Central memory CD4-positive, alpha-beta T cell (primary cell): ENCODE measurements at places on chromosomes 2 and 18.

GRCh38 chr18:3679241-3679640 is 229.3 kb downstream of the TGIF1 start:
- no peak for DNase-seq

DNA sequence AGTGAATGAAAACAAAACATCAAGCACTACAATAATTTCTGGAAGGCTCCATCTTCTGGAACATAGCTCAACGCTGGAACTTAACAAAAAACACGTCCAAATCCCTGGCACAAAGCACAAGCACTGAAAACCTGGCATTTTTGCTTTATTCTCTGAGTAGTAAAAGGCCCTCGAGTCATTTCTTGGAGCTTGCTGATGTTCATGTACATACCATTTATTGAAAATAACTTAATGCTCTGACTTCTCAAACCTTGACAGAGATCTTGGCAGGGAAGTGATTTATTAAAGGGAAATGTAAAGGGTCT is 76.5 kb upstream of the STK17B start:
- DNase-seq: no peak

DNA sequence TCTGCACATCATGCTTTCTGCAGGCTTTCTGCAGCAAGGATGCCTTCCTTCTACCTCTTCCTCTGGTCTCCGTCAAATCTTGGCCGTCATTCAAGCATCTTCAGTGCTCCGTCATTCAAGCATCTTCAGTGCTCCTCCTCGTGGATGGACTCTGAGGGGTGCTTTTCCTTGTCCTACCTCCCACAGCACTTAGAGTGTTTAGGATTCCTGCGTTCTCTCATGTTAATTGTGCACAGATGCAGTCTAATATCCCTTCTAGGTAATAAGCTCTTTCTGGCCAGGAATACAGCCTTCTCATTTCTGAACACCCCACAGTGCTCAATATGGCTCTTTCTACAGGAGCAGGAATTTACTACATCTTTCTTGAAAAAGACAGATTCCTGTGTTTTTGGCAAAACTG is 59.8 kb downstream of the ZNF236 start:
- no peak for DNase-seq

- no peak for DNase-seq
These were observed 295.2 kb upstream of the LRP1B start for GRCh38 chr2:142426064-142426463.
